Spinal cord (tissue), 10 donors: ENCODE measurements at places on chromosomes 4 and X. TPM values are rescaled to one million over a fixed set of nuclear protein-coding genes. Genes with fewer than 3 reads are reported as not detected.

The OCIAD2 gene
- total RNA-seq: 16.4 TPM

DNA sequence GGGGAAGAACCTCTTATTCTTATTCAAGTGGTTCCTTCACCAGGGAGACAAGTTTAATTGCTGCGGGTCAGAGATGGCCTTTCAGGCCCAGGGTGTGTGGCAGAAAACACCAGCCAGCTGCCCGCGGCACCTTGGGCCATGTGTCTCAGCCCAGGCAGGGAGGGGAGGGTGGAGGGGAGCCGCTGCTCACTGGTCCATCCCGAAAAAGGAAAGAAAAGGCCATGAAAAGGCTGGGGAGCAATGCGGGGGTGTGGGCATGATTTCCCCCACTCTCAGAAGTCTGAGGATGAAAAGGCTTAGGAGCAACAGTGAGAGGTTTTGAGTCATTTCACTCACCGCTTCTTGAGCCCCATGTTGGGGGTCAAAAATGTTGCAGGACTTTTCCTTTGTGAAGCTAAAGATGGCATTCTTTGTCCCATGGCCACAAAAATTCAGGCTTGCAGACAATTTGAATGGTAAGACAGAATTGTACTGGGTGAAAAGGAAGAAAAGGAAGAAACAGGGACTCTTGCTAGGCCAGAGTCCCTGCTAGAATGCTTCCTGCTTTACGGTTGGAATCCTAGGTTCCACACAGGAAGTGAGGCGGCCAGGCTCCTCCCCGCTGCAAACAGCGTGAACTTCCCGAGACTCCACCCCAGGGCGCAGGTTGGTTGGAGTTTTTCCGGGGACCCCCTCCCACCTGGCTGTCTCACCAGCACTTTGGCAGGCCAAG lies 17.4 kb upstream of the FAM47E start:
- H3K27me3 ChIP-seq: no peaks in the 10 kb centered on the region
- peaks cover 4% of the 10 kb centered on the region for H3K4me1 ChIP-seq
- no peak overlapping the region for H3K4me3 ChIP-seq
- no peaks in the 10 kb centered on the region for H3K36me3 ChIP-seq

The SORBS2 gene
- total RNA-seq: 49.1 TPM

- no peak for DNase-seq
- H3K27ac ChIP-seq: no peak overlapping the region
- no peak overlapping the region for H3K4me3 ChIP-seq
- H3K36me3 ChIP-seq: no peaks in the 10 kb centered on the region
- no peaks in the 10 kb centered on the region for H3K4me1 ChIP-seq
Measured at GRCh38 chr4:146333187-146333894, 119.0 kb downstream of the REELD1 start.

The CHIC1 gene
- total RNA-seq: 34.9 TPM

- no peaks in the 10 kb centered on the region for H3K27me3 ChIP-seq
- H3K4me3 ChIP-seq: no peak overlapping the region
- peaks cover 25% of the 10 kb centered on the region for H3K4me1 ChIP-seq
Measured at GRCh38 chrX:150548251-150548650, 20.2 kb upstream of the MTM1 start.
